ENCODE measurements at places on chromosomes 6 and 20.
A peak's percentile ranks its signal among the peaks of the same experiment; 100 is the strongest.

GRCh38 chr6:133958791-133959190 is 5.8 kb downstream of the TBPL1 start:
- DNase-seq, result no peak

- DNase-seq, result no peak
Measured at GRCh38 chr20:36369739-36370138, 63.6 kb downstream of the DLGAP4 start.

GRCh38 chr6:115898246-115898645 is 162.4 kb downstream of the FRK start:
- peak; percentile 51 for DNase-seq

DNA sequence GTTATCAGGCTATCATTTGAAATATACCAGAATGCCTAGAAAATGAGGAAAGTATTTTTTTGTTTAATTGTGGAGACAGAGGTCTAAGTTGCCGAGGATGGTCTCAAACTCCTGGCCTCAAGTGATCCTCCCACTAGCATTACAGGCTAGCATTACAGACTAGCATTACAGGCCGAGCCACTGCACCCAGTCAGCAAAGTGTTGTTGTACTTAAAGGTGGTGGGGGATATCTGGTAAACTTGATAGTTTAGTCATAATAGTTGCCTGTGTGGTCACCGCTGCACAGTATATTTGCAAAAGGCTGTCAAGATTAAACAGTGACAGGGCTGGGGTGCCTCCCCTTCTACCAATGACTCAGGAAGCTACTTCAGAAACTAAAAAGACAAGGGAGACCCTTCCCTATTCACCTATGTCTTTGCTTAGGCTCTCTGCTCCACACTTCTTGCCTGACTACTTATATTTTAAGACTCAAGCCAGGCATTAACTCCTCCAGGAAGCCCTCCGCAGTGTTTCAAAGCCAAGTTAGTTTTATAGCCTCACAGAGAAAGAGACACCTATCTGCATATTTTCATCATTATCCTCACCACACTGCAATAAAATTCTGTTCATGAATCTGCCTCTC is 3.1 kb upstream of the AKIRIN2 start:
- DNase-seq, result no peak

DNA sequence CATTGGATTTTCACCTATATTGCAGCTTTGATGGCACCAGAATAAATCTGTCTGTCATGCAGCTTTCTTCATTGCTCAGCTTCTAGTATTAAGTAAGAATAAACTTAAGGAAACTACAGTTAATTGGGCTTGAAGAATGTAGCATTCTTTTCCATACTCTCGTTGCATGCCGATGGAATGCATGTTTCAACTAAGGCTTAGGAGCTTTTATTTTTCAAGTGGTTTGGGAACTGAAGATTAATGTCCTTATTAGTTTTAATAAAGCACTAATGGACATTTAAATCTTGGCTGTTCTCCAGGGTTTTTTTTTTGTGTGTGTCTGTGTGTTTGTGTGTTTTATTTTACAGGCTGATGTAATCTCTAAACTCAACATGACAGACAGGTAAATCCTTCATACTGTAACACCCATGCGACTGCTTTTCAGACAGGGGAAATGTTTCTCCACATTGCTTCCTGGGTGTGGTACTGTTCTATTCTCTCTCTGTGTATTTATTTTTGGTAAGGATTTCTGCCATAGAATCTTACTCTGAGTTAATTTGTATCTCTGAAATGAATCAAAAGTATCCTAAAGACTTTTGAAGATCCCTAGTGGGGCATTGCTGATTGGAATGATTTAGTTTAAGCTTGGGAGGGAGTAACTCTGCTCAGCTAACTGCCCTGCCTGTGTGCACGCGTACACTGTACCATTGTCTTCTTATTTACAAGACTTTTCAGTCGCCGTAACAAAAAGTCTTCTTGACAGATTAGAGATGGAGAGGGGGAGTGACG is 38.0 kb downstream of the SLC9A8 start:
- peak; percentile 45 for DNase-seq

GRCh38 chr6:16468991-16469615 is 230.7 kb downstream of the GMPR start:
- DNase-seq, result no peak

DNA sequence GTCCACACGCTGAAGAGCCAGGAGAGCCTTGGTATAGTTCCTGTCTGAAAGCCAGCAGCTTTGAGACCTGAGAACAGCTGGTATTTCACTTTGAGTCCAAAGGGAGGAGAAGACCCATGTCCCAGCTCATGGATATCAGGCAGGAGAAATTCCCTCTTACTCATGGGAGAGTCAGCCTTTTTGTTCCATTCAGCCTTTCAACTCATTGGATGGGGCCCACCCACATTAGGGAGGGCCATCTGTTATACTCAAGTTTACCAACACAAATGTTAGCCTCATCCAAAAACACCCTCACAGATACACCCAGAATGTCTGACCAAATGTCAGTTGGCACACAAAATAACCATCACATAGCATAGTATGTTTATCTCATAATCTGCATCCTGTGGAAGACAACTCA is 80.1 kb downstream of the GMDS start:
- DNase-seq, result no peak

- DNase-seq, result peak; percentile 48
Measured at GRCh38 chr20:54112221-54112884, 42.0 kb upstream of the BCAS1 start.

DNA sequence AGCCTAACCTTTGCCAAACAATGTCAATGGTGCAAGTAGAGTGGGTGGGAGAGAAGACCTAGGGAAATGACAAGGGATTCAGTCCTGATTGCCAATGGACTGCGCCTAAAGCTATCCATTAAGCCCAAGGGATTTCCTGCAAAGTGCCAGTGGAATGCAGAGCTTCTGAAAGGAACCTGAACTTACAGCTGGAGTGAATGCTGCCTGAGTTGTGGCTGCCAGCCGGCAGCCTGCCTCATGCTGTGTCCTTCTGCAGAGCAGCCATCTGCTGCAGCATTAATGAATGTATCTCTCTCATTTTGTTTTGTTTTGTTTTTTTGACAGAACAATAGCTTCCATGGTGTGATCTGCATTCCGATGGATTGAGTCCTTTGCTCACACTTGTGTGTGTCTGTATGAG is 44.7 kb downstream of the SLC35F1 start:
- DNase-seq, result no peak
